ENCODE measurements at places on chromosomes 3 and 15.

- DNase-seq: no peak
Observed at GRCh38 chr3:37479981-37480380, 305.6 kb upstream of the LRRFIP2 start.

GRCh38 chr15:60062826-60063225 lies 58.7 kb downstream of the FOXB1 start:
- DNase-seq: no peak

GRCh38 chr3:40846451-40846850 lies 321.7 kb downstream of the ZNF621 start:
- DNase-seq: no peak

- no peak for DNase-seq
Observed at GRCh38 chr15:66433726-66434125, 47.0 kb downstream of the MAP2K1 start.

- no peak for DNase-seq
Observed at GRCh38 chr3:43994657-43995546, 246.8 kb upstream of the TOPAZ1 start.

- DNase-seq: no peak
Observed at GRCh38 chr15:52803108-52803466, 13.0 kb upstream of the ONECUT1 start.

DNA sequence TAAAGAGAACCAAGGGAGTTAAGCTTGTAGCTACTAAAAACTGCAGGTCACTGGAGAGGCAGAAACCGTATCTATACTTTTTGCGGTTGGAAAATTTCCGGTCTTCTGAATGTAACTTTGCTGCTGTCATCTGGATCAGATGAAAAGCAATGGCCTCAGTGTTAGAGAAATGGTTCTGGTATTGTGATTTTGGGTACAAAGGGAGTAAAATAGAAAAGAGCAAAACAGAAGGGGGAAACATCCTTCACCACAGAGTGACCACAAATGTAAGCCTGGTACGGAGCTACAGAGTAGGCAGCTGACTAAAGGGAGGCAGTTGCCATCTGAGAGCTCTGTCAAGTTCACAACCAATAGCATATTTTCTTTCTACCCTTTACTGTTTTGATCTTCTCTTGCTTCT lies 5.6 kb downstream of the CD96 start:
- DNase-seq: no peak

DNA sequence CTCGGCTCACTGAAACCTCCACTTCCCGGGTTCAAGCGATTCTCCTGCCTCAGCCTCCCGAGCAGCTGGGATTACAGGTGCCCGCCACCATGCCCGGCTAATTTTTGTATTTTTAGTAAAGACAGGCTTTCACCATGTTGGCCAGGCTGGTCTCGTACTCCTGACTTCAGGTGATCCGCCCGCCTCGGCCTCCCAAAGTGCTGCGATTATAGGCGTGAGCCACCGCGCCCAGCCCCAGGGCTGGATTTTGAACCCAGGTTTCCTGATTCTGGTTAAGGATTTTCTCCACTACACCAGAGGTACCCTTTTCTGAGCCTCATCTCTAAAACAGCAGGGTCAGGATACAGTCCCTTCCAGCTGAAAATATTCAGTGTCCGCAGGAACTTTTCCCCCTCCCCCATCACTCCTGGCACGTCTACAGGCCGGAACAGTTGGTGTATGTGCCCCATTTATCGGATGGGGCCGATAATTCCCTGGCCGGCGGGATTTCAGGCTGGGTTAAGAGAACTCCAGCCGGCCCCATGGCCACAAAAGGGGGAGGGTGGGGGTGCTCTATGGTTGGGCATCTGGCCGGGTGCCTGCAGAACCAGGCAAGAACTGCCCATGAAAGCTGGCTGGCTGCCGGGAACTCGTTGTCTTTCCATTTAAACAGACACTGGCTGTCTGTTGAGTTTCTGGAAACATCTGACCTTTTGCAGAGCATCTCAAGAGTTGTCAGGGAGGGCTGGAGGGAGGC lies 26.8 kb upstream of the SEMA4B start:
- no peak for DNase-seq

GRCh38 chr3:86147119-86147518 lies 843.8 kb downstream of the VGLL3 start:
- no peak for DNase-seq

DNA sequence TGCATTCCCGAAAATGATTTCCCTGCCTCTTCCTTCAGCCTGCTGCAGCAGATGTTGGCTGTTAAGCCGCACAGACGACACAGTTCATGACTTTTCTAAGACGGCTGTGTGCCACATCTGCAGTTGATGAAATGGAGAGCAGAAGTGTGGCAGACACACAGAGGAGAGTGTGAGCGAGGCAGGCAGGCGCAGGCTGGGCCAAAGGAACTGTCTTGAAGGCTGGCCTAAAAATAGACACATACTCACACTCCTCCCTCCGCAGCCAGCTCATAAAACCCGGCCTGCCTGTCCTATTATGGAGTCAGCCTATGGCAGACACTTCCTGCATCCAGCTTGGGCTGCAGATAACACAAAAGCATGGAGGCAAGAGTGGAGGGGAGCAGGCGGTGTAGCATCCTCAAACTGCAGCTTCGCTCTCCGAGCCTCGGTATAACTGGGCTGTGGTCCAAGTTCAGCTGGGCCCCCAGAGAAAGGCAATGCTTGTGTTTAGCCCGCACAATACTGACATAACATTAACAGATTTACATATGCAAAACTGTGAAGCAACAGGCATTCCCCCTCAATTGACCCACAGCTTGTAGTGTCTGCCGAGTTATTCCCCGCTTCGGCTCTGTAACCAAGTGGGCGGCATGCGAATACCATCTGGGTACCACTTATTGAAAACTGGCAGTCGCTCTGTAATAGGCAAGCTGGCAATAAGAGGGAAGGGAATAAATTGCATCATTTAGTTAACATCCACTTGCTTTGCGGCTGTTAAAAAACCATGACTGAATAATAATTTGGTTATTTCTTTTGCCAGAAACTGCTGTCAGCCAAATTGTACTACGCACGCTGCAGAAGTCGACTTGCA lies 40.8 kb downstream of the FOXP1 start:
- no peak for DNase-seq

GRCh38 chr3:45417930-45418847 lies 29.8 kb downstream of the LARS2 start:
- DNase-seq: no peak

GRCh38 chr15:93527374-93528050 lies 438.5 kb upstream of the RGMA start:
- DNase-seq: no peak

- no peak for DNase-seq
Observed at GRCh38 chr3:129809297-129809696, 84.2 kb downstream of the TMCC1 start.

GRCh38 chr3:128236657-128237056 lies 83.4 kb downstream of the EEFSEC start:
- no peak for DNase-seq

GRCh38 chr15:66891776-66892175 lies 173.6 kb upstream of the SMAD3 start:
- DNase-seq: no peak

DNA sequence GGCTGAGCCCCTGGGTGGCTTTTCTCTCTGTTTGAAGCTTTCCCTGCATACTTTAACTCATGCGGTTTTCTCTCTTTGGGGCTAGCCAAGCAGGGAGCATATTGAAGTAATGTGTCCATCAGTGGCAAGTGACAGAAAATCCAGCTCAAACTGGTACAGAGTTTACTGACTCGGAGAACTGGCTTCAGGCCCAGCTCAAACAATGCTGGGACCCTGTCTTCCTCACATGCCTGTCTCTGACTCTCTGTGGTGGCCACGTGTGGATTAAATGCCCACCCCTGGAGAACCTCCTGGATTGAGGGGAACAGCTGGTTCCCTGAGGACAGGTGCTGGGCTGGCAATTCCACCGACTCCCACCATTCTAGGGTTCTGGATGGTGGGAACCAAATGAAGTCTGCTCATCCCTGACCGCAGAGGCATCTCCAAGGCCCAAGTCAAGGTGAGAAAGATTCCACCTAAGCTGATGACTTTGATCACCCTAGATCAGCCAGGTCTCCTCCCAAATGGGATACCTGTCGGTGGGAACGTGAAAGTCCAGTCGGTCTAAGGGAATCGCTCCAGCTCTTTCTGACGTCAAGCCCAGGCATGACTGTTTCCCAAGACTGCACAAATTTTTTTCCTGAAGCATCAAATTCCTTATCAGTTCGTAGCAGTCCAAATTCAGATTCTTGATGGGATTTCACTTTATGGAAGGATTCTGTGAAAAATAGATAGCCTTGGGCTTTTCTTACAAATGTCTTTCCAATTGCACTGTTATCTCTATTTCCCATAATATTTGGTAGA lies 16.3 kb upstream of the HDAC11 start:
- DNase-seq: no peak

GRCh38 chr3:72579581-72580245 lies 268.5 kb downstream of the SHQ1 start:
- no peak for DNase-seq

DNA sequence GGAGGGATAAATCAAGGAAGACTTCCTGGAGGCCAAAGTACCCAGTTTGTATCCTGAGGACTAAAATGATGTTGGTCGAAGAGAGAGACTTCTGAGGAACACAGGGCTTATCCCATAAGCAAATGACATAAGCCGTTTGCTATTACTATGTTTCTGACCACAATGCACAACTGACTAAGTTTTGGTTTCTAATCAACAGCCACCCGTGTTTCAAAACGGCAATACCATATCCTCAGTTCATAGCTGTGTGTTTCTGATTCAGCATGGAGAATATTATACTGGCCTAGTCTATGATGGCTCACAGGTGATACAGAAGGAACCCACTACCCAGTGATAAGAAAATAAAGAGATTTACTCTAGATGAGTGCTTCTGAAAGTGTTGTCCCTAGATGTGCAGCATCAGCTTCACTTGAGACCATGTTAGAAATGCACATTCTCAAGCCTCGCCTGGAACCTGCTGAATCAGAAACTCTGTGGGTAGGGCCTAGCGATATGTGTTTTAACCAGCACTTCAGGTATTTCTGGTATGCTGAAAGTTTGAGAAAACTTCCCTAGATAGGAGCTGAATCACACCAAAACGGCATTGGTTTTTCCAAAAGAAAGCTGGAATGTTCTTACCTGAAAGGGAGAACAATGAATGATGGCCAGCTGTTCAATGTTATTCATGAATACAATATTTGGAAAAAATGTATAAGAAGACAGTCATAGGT lies 639.7 kb upstream of the NR2F2 start:
- no peak for DNase-seq
